ENCODE measurements at places on chromosomes 2 and 18.

- DNase-seq: no peak
Measured at GRCh38 chr18:65279668-65280305, 471.0 kb upstream of the CDH7 start.

GRCh38 chr18:3869848-3870247 lies 419.9 kb downstream of the TGIF1 start:
- DNase-seq: no peak

GRCh38 chr2:207012461-207012860 lies 73.1 kb downstream of the CPO start:
- no peak for DNase-seq

GRCh38 chr2:108583903-108584520 lies 49.7 kb downstream of the LIMS1 start:
- DNase-seq: peak; percentile 50

DNA sequence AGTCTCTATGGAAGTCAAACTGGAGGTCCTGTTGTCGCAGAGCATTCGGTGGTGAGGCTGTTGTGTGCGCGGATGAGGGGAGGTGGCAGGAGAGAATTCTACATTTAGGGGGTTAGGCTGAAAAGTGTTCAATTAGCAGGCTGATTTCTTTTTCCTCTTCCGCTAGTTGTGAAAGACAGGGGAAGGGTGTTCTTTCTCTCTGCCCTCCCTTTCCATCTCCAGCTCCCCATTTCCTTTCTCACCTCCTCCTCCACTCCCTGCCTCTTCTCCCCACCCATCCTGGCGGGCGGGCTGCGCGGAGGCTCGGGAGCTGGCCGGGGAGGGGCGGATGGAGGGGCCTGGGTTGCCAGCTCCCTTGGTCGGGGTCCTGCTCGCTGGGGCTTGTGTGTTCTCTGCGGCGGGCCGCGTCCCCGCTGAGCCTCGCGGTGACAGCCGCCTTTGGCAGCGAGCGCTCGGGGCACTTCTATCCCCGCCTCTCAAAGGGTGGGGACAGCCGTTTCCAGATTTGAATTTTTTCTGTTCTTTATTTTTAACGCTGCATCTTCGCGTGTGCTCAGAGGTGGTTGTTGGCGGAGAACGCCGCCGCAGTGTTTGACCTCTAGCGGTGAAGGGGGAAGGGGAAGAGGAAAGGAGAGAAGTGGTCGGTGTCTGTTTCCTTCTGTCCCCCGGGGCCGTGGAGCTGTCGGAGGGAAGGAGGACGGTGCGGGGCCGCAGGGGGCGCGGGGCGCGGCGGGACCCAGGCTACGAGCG lies 3.6 kb downstream of the SOX11 start:
- no peak for DNase-seq

GRCh38 chr2:105175231-105175630 lies 66.3 kb upstream of the GPR45 start:
- DNase-seq: no peak

DNA sequence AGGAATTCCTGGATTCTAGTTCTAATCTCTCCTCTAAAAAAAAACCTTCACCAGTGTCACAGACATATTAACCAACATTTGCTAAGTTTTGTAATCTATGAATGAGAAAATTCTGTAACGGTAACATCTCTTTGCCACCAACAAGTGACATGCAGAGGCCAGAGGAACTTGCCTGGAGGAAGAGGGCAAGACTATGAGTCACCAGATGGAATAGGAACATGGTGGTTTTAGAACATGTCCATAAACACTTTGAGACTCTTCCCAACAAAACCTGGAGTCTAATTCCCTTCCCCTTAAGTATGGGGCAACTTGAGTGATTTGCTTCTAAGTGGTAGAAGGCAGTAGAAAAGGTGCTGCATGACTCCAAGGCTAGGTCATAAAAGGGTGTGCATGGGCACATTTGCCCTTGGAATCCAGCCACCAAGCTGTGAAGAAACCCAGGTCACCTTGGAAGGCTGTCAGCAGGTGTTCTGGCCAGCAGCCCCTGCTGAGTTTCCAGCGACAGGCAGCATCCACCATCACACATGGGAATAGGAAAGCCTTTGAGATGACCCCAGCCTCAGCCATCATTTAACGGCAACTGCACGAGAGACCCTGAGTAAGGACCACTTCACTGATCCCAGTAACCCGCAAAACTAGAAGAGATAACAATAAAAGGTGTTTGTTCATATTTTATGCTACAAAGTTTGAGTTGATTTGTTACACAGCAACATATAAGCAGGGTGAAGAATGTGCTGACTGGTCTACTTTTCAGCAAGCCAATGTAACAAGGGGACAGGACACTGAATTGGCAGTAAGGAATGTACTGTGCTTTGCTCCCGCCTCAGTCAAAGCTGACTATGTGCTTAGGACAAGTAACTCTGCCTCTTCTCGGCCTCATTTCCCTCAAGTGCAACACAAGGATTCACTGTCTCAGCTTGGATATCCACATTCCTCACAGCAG lies 90.6 kb downstream of the SKA1 start:
- DNase-seq: no peak

DNA sequence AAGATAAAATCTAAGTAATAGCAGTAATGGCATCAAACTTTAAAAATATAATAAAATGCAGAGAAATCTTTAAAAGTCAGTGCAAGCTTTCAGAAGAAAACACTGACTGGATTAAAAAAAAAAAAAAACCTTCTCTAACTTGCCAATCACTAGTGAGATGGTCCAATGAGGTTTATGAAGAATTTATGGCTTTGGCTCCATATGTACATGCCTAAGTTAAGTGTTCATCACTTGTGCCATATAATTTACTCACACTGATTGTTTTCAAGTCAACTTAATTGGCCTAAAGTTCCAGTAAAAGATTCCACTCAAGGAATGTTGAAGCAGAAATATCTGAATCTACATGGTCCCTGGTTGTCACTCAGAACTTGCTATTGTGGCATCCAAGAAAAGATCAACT lies 40.7 kb upstream of the RAB27B start:
- no peak for DNase-seq

DNA sequence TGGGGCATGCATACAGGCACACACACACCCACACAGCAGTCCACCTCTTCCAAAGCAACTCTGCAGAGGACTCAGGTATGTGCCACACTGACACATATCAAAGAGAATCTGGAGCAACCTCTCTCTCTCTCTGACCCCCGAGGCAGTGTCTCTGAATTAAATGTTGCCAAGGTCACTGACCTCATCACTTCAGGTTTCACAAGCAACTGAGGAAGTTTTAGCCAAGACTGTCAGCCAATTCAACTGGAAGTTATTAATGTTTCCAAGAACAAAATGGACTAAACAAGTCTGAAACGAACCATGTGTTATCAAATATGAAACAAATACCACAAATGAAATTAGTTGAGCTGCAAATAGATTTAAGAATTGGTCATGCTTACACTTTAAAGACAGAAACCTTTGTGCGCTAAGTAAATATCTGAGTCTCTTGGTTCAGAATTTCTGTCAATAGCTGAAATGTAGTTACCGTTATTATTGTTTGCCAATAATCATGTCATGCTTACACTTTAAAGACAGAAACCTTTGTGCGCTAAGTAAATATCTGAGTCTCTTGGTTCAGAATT lies 86.1 kb downstream of the SLC25A12 start:
- DNase-seq: no peak

DNA sequence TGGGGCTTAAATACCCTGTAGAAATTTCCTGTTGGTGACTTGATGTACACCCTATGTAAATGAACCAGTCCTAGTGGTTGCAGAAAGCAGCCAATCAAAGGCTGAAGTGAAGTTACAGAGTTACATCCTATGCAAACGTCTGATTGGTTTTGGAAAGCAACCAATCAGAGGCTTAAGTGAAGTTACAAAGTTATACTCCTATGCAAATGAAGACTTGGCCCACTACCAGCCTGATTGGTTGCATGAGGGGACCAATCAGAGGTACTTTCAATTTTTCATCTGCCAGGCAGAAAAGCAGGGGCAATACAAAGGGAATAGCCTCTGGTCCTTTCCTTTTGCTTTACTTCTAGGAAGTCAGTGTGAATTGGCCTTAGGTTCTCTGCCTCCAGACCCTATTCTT lies 13.6 kb upstream of the ZNF397 start:
- DNase-seq: no peak

- no peak for DNase-seq
Measured at GRCh38 chr2:134762508-134762907, 43.7 kb upstream of the TMEM163 start.

GRCh38 chr18:54946149-54946581 lies 13.1 kb downstream of the CCDC68 start:
- peak; percentile 65 for DNase-seq

GRCh38 chr18:58871514-58872420 lies 7.1 kb downstream of the ZNF532 start:
- DNase-seq: no peak

DNA sequence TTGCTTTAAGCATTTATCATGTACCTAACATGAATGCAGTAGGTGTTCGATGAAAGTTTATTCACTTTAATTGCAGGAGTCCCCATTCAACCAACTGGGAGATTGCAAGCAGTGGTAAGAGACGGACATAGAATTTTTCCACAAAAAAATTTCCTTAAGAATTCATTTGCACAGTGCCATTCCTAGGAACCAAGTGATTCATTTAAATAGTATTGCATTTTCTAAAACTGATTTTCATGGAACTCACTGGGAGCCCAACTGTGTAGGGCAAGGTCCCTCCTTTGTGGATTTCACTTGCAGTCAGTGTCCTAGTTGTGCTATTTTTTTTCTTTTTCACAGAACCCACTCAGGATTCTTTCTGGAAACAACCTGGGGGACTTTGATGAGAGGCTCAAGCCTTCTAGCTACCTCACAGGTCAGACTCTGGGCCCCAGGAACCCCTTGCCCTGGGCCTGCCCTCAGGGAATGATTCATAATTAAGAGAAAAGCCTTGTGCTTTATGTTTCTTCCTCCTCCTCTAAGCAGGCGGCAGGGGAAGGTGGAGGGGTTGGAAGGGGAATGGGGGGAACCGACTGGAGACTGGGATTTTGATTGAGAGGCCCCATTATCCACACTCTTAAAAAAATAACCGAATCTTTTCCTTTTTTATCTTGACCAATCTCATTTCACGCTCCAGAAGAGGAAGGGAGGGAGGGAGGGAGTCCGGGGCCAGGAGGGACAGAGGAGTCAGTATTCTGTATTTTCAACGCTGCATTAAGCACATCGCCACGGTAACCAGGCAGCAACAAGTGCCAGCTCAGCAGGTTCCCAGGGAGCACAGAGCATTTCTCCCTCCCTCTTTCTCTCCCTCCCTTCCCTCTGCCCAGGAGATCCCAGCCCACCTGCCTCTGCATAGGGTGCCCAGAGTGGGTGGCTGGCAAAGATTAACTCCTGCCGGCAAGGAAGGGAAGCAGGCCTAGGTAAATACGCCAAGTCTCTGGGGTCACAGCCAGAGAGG lies 51.8 kb downstream of the PSD4 start:
- no peak for DNase-seq
